ENCODE measurements at places on chromosomes 3 and 15.

GRCh38 chr3:170033489-170033888, 4.3 kb upstream of the GPR160 start:
- no peak for DNase-seq

DNA sequence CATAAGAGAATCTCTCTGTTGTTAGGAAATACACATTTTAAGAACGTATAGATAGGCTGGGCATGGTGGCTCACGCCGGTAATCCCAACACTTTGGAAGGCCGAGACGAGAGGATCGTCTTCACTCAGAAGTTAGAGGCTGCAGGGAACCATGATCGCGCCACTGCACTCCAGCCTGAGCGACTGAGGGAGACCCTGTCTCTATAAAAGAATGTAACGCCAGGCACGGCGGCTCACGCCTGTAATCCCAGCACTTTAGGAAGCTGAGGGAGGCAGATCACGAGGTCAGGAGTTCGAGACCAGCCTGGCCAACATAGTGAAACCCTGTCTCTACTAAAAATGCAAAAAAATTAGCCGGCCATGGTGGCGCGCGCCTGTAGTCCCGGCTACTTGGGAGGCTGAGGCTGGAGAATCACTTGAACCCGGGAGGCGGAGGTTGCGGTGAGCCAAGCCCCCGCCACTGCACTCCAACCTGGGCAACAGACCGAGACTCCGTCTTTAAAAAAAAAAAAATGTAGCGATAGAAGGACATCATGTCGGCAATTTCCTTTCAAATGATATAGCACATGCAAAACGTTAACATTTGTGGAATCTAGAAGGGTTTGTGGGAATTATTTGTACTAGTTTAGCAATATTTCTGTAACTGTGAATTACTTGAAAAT, 730 bp upstream of the RPL14 start:
- no peak for DNase-seq

GRCh38 chr3:184543843-184544512, 17.6 kb upstream of the EPHB3 start:
- peak; percentile 25 for DNase-seq

GRCh38 chr3:186930641-186931531, 560 bp downstream of the ST6GAL1 start:
- peak; percentile 49 for DNase-seq

GRCh38 chr3:148682997-148683396, 14.7 kb upstream of the AGTR1 start:
- DNase-seq: no peak
